IMR-90 (cell line): ENCODE measurements at places on chromosomes 5 and 9. TPM values are rescaled to one million over a fixed set of nuclear protein-coding genes. Genes with fewer than 3 reads are reported as not detected.

DNA sequence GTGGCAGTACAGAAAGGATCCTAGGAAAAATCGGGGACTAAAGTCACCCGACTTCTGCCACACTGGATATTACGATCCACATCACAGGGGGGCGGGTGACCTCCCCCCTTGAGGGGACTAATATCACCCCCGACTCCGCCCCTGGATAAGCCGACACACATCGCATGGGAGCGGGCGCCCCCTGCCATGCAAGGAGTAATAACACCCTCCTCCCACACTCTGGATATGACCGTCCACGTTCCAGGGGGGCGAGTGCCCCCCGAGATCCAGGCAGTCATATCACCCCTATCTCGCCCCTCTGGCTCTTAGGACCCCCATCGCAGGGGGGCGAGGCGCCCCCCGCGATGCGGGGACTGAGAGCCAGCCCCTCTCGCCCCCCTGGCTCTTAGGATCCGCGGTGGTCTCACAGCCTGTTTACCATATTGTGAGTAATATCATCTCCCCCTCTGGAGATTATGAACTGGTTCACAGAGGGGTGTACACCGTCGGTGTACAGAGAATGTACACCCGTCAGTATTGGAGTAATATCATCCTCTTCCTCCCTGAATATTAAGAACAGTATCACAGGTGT, 423.0 kb downstream of the DIRAS2 start:
- DNase-seq: no peak

The DNM1 gene
- total RNA-seq: 11.4 and 13.6 TPM in 2 replicates

The LECT2 gene
- not detected in 2 replicates for total RNA-seq

DNA sequence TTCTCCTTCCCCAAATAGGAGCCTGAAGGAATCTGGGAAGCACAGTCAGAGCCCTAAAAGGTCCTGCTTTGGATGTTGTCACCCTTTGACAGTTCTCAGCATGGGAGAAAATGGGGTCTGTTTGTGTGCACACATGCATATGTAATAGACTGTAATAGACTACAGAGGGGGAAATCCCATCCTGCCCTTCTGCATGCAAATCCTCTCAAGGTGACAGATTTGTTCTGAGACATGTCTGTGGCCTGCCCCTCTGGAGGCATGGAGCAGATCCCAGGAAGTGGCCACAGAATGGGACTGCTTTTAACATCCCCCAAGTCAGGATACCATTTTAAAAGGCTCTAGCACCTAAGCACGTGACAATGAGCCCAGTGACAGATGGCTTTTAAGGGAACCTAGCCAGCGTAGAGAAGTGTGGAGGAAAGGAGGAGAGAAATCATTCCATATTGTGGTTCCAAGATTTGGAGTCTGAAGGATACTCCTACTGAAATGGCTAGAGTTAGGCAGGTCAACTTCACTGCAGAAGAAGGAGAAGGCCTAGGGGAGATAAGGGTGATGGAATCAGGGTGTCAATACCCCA, 483.5 kb downstream of the SPOCK1 start:
- no peak for DNase-seq

- DNase-seq: no peak
Observed at GRCh38 chr5:170302653-170303501, 5.3 kb upstream of the LCP2 start.

The ANKRD18B gene
- total RNA-seq: 13.4 and 14.7 TPM in 2 replicates

DNA sequence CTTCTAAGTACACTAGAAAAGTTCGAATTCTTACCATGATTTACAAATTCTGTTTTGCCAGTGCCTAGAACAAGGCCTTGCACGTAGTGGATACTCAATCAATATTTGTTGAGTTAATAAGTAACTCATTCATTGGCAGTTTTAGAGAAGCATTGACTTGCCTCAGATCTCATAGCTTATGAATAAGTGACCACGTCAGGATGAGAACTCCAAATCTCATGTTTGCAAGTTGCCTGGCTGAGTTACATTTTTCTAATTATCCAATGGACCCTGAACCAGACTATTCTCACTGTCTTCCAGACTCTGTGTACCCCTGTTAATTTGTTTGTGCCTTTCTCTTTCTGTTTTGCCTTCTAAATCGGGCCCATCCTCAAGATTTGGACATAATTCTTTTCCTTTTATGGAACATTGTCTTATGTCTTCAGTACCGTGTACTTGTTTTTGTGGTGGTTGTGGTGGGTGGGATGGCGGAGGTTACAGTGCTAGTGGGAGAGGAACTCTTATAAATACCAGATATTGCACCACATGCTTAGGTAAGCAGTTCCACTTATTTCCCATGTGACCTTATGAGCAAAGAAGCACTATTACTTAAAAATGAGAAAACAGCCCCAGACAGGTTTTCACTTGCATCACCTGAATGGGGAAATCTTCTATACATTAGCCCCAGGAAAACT, 96.3 kb downstream of the UNC13B start:
- DNase-seq: no peak

DNA sequence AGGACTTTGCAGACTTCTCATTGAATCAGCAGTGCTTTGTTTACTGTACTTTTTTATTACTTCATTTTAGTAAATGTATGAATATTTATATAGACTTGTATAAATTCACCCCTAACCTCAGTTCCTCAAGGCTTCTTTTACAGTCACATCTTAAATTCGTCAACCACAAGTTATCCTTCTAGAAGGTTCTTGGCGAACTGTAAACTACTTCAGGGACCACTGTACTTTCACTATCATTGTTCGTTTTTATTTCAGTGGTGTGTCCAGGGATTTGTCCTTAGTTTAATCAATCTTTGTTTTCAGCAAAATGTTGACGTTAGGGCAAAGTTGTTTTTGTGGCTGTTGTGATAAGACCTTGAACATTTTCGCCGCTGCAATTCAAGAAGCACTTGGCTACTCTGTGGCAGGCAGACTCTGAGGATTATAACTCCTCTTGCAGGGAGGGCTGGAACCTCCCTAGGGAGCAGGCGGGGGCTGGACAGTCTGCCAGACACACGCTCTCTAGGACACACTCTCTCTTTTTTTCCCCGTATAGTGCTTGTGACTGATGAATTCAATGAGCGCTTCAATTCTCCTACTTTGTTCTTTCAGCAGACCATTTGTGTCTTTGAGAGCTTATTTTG, 252.8 kb downstream of the FBXL7 start:
- DNase-seq: peak; percentile 51

- peak; percentile 73 for DNase-seq
Observed at GRCh38 chr5:120463991-120464626, at the start of gene PRR16. Gene PRR16 (plus strand): TSS chr5:120464300.

DNA sequence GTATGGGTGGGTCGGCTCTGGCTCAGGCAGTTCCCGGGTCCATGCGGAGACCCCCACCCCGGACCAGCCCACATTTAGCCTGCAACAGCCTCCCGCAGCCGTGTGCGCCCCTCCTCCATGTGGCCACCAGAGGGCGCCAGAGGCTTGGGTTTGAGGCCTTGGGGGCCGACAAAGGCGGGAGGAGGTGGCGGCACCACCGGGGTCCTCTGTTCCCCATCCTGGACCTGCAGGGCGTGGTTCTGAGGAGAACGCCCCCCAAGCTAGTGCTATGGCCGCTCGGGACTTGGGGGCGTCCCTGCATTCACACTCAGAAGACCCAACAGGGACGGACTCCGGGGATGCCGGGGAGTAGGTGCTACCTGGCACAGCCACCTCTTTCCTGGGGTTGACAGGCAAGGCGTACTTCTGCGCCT, 16.5 kb downstream of the ASS1 start:
- peak; percentile 12 for DNase-seq

DNA sequence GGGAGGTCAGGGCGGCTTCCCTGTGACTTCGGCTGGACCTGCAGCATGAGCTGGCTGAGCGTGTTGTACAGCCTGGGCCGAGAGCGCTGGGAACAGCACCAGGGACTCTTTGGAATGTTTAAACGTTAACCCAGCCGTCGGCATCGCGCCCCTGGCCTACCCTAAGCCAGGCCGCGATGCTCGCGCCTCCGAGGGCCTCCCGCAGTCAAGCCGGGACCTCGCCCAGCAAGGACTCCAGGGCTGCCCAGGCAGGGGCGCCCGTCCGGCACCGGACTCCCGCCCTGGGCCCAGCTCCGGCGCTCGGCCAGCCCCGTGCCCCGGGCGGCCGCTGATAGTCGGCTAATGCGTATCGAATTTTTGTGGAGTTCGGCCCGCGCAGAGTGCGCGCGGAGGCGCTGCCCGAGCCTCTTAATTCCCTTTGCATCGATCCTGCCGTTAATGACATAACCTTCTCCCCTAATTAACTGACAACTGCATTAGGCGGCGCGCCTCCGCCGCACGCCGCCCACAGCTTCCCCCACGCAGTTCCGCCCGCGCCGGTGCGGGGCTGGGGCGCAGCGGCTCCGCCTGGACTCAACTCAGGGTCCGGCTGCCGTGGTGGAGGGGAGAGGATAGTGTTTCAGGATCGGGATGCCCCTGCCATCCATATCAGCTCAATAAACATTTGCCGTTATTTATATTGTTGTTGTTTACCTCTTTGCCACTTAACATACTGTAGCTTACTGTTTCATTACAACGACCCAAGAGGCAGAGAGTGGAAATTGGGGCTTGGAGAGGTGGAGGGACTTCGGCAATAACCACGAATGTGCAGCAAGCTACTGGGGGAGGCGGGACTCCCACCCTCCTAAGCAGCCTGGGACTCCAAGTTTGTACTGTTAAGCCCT, 28.8 kb upstream of the CDC23 start:
- DNase-seq: no peak

DNA sequence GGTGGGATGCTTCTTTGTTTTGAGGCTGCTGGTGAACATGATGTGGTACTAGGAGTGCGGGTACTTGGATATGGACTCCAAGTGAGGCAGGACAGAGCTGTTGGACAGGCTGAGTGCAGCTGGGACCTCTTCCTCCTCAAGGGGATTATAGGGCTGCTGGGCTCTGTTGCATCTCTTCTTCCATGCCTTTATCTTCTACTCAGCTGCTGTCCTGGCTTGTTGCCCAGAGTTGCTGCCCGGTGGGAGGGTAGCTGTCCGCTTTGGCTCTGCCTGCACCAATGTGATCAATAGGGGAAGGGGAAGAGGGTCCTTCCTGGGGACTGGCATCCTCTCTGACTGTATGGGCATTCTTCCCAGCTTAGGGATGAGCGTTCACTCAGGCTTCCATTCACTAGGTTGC, 1217.9 kb upstream of the ACO1 start:
- DNase-seq: no peak

DNA sequence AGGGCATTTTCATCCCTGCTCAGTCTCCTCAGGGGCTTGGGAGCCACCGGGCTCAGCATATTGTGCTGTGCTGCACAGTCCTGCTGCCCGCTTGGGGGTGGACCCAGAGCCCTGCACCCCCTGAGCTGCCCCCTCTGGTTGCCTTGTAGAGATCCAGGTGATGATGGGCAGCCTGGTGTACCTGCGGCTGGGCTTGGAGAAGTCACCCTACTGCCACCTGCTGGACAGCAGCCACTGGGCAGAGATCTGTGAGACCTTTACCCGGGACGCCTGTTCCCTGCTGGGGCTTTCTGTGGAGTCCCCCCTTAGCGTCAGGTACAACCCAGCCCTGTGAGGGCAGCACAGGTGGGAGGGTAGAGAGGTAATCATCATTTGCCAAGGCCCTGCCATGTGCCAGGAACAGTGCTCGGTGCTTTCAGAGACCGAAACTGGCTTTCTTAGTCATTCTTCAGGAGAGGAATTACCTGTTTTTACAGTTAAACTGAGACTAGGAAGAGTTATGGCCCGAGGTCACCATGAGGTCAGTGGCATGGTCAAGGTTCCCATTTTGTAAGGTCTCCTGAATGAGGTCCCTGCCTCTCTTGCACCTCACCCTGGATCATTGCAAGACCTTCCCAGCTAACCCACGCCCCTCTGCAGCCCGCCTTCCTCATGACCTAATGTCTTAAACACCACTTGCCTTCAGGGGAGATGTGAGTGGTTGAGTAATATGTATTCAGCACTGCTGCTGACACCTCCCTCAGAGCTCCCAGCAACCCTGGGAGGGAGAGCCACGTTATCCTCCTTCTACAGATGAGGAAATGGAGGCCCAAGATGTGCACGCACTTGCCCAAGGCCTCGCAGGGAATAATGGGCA, 7.5 kb downstream of the NHP2 start:
- peak; percentile 41 for DNase-seq

The PCDHB2 gene
- total RNA-seq: 0.36 and 0.56 TPM in 2 replicates

DNA sequence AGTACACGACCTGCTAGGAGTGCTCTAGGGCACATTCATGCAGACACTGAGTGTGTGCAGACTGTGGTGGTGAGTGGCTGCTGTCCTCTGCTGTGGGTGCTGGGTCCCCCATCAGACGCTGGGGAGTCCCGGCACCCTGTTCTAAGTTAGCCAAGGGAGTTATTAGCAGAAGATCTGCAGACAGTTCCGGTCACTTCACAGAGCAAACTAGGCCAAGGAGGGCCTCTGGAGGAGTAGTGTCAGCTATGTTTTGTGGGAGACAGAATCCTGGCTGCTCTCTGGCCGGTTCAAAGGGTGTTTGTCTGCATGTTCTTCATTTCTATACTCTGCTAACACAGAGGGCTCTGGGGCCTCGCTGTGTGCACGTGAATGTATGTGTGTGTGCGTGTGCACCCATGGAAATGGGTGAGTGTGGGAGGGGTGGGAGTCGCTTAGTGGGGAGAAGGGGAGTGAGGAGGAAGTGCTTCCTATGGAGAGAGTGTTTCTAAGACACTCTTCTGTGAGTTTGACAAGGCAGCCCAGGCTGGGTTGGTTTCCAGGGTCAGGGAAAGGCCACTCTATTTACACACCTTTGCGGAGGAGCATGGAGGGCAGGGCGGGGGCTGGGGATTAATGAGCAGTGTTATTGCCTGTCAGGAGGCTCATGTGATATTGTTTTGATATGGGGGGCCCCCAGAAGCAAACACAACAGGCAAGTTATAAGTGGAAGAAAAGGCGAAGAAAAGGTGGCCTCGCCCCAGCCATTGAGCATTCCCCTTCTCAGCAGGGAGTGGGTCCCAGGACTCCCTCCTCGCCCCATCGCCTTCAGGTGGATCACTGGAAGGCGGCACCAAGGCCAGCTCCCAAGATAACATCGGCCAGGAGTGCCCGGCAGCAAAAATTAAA, 68.9 kb downstream of the MACROH2A1 start:
- DNase-seq: no peak

DNA sequence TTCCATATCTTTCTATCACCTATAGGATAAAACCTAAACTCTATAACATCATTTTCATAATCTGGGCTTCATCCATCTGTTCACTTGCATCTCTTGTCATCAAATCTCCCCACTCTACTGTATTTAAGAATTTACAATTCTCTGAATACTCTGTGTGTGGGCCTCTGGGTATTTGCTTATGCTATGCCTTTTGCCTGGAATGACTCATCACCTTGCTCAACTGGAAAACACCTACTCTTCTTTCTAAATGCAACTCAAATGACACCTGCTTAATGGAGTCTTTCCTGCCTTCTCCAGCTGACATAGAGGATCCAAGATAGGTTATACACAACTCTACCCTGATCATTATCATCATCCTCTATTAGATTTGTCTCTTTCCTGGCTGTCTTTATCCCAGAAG, 421.7 kb downstream of the SPATA31D1 start:
- DNase-seq: peak; percentile 75

The GRXCR2 gene
- not detected in 2 replicates for total RNA-seq

- DNase-seq: peak; percentile 67
Observed at GRCh38 chr5:73437101-73437776, 11.3 kb downstream of the FOXD1 start.

The LURAP1L gene
- 6.1 and 7.2 TPM in 2 replicates for total RNA-seq

The PCDHA2 gene
- total RNA-seq: not detected in 2 replicates

DNA sequence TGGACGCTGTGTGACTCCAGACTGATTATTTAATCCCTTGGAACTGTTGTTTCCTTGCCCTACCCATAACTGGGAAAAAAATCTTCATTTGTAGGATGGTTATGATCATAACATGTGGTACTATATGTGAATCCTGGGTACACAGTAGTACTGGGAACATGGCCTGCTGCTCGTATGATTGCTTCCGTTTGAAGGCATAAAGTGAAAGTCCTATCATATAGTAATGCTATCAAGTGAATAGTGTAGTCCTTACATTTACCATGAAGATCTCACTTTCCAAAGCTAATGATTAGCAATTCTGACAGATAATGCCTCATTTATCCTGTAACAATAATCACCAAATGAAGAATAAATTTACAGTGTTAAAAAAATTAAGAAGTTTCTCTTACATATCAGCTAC, 53.2 kb downstream of the MEF2C start:
- no peak for DNase-seq
